ENCODE measurements at places on chromosomes 1 and 21. TPM values are rescaled to one million over a fixed set of nuclear protein-coding genes. Genes with fewer than 3 reads are reported as not detected.

TIMM17A gene
- total RNA-seq = 17.8 TPM

DNA sequence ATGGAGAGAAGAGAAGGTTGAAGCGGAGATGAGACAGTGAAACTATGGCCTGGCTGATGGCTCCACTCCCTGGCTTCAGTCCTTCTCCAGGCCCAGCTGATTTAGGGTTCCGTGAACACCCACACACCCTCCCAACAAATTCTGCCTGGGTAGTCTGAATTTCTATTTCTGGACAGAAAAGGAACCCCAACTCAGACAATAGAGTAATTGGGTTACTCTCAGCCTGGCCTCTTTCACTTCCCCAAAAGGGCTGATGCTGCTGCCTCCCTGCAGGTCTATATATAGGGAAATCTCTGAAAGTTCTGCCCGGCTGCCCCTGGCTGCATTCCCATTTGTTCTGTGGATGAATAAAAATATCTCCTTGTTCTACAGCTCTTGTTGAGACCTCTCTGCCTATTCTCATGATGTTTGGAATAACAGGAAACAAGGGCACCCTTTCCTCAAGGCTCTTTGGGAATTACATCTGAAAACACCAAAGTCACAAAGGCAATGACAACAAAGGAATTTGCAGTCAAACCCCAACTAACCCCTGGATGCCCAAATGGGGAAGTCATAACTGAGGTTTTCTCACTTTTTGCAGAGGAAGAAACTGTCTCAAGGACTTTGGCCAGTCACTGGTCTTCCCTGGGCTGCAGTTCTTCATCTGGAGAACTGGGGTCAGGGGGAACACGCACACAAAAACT is 11.4 kb upstream of the ZSCAN20 start:
- peak; percentile 21 for DNase-seq
- H3K27me3 ChIP-seq = no peaks in the 10 kb centered on the region
- no peak overlapping the region for H3K27ac ChIP-seq
- no peaks in the 10 kb centered on the region for H3K4me1 ChIP-seq

DNA sequence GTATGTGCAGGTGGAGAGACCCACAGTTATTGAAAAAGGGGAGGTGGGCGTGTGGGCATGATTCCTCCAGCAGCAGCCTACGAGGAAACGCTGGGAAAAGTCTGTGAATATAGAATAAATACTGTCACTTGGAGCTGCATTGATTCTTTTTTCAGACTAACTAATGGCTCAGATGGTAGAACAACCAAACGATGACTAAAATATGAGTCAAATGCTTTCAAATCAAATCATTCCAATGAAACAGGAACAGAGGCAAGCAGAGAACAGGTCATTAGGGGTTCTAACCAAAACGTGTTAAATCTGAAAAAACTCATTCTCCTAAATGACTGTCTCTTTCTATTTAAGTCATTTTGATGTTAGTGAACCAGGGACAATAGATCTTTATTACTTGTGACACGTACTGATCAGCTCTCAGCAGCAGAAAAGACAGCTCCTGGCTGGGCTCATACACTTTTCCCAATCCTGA is 35.1 kb upstream of the SEC16B start:
- H3K36me3 ChIP-seq = no peaks in the 10 kb centered on the region
- H3K4me1 ChIP-seq = no peaks in the 10 kb centered on the region
- H3K27ac ChIP-seq = no peak overlapping the region
- no peaks in the 10 kb centered on the region for H3K27me3 ChIP-seq

DNA sequence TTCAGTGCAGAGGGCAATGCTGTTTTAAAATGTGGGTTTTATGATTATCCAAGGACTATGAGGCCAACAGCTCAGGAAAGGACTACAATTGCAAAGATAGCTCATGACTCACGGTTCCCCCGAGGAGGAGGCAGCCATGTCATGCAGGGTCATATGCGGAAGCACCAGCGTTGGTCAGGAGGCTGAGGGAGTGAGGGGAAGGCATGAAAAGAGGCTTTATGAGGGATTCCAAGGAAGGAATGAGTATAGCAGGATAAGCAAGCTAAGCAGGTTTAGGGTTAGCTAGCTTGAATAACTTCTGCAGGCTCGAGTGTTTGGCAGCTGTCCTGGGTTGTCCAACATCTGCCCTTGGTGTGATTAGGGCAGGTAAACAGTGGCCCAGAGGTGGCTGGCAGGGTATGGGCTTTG is 495.1 kb downstream of the SETD4 start:
- H3K4me1 ChIP-seq = no peaks in the 10 kb centered on the region
- H3K36me3 ChIP-seq = no peaks in the 10 kb centered on the region
- no peaks in the 10 kb centered on the region for H3K27me3 ChIP-seq
- no peak overlapping the region for H3K27ac ChIP-seq
- no peak overlapping the region for H3K4me3 ChIP-seq
- DNase-seq = no peak

DNA sequence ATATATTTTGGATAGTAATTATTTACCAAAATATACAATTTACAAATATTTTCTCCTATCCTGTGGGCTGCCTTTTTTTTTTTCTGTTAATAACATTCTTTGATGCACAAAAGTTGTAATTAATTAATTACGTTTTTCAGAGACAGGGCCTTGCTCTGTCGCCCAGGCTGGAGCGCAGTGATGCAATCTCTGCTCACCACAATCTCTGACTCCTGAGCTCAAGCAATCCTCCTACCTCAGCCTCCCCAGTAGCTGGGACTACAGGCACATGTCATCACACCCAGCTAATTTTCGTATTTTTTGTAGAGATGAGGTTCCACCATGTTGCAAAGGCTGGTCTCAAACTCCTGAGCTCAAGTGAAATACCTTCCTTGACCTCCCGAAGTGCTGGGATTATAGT is 21.3 kb upstream of the ZMYM4 start:
- no peaks in the 10 kb centered on the region for H3K36me3 ChIP-seq
- no peak overlapping the region for H3K4me3 ChIP-seq
- no peak overlapping the region for H3K27ac ChIP-seq
- no peaks in the 10 kb centered on the region for H3K27me3 ChIP-seq
- DNase-seq = no peak
- H3K4me1 ChIP-seq = no peaks in the 10 kb centered on the region

- no peaks in the 10 kb centered on the region for H3K36me3 ChIP-seq
- no peaks in the 10 kb centered on the region for H3K27me3 ChIP-seq
- H3K4me1 ChIP-seq = no peaks in the 10 kb centered on the region
- H3K4me3 ChIP-seq = no peak overlapping the region
- no peak overlapping the region for H3K27ac ChIP-seq
These were observed 151.7 kb downstream of the PCP4 start for GRCh38 chr21:40018871-40019475.

- no peaks in the 10 kb centered on the region for H3K27me3 ChIP-seq
- H3K4me1 ChIP-seq = peaks cover 4% of the 10 kb centered on the region
- no peak for DNase-seq
- H3K27ac ChIP-seq = peak overlapping the region; percentile 74
- H3K36me3 ChIP-seq = no peaks in the 10 kb centered on the region
These were observed 582.8 kb downstream of the PTBP2 start for GRCh38 chr1:97304366-97304765.

GRCh38 chr1:231395998-231396390 is 26.1 kb downstream of the EGLN1 start:
- H3K4me1 ChIP-seq = peaks cover 31% of the 10 kb centered on the region
- peak overlapping the region; percentile 75 for H3K27ac ChIP-seq
- no peak overlapping the region for H3K4me3 ChIP-seq
- H3K27me3 ChIP-seq = no peaks in the 10 kb centered on the region
- DNase-seq = no peak

Measured in tibial nerve (tissue), 4 donors.